ENCODE measurements at places on chromosomes 11 and 22.

DNA sequence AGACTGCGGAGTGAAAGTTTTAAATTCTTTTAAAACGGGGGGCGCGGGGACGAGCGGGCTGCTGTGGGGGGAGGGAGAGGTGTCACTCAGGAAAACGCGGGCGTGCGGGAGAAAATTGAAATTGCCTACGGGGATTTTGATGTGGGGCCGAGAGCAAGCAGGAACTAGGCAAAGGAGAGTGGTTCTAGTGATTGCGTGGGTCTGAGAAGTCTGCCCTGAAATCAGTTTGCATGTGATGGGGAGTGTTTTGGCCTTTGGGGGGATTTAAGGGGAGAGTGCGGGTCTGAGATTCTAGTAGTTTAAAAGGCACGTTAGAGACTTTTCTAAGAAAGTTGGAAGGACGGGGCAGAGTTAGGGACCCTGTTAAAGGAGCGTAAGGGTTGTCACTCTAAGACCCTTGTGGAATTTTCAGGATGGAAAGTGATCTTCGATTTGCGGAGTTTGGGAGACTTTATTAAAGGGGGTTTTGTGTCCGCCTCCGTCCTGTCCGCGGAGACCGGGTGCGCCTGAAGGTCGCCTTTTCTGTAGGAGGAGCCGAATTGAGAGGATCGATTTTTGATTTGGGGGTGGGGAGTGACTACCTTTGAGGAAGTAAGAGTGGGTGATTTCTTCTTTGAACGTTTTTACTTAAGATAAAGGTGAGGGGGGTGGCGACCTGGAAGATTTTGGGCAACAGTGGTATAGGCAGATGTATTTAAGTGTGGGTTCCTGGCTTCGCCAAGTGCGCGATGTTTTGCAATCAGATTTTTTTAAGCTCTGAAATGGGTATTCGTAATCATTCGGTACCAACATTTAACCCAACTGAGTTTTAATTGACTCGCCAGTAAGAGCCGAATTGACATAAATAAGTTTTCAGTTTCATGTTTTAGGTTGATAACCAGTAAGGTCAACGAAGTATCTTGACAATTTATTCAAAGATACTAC, 1.1 kb downstream of the EED start:
- no peak for DNase-seq

DNA sequence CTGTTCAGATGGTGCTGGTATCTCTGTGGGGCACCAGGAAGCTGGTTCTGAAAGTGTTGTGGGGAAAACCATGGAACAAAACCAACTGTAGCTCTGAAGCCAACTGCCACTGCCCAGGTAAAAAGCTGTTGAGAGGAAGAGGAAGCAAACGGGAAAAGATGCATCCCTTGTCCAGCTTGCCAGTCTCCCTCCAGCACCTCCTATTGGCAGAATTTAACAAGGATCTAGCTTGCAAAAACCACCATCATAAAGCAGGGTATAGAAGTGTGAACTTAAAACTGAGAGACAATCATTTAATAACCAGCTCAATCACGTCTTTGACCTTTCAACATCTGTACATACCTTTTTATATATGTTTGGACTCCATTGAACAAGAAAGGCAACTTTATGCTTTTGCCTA, 4.5 kb downstream of the PATE1 start:
- DNase-seq, result no peak

- no peak for DNase-seq
Measured at GRCh38 chr11:26319906-26320305, 12.0 kb upstream of the ANO3 start.

- no peak for DNase-seq
Measured at GRCh38 chr11:73139476-73140198, 2.5 kb downstream of the FCHSD2 start.

DNA sequence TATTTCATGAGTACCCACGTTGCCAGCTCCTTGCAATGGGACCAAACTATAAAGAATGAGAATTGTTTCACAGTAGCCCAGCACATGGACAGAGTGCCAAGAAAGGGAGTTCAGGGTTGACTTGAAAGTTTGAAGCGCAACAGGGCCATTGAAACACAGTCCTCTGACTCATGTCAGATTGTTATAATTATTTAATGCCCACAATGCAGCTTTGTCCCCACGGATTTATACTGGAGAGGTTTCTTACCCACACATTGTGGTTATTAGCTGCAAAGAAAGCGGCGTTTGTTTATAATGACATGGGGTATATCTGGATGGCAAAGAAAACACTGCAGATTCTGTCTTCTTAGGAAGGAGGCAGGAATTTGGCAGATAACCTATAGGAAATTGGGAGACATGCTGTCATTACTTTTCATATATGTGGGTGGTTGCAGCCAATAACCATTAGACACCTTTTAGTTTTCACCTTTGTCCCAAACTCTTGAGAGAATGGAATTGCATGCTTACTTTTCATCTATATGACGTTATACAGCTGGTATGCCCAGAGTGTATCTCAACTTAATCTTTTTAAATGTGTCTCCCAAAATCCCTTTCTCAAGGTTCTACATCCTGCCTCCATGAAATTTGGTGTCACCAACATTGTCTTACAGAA, 143.6 kb downstream of the TEAD1 start:
- DNase-seq, result no peak

DNA sequence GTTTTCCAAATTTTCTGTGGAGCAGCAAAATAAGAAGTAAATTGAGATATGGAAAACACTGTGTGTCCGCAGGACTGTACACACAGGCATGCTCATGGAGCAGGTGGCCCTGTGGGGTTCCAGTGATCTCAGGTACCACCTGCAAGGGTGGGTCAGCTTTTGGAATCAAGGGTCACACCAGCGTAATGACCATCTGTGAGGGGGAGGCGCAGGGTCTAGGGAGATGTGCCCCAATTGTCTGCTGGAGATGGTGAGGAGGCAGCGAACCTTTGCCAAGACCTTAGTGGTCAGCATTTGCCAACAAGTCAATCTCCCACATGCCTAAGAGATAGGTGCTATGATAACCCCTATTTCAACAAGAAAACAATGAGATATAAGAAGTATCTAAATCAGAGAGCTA, 49.4 kb downstream of the SHANK2 start:
- DNase-seq, result no peak

- DNase-seq, result no peak
Measured at GRCh38 chr11:110921742-110922521, 209.7 kb upstream of the ARHGAP20 start.

DNA sequence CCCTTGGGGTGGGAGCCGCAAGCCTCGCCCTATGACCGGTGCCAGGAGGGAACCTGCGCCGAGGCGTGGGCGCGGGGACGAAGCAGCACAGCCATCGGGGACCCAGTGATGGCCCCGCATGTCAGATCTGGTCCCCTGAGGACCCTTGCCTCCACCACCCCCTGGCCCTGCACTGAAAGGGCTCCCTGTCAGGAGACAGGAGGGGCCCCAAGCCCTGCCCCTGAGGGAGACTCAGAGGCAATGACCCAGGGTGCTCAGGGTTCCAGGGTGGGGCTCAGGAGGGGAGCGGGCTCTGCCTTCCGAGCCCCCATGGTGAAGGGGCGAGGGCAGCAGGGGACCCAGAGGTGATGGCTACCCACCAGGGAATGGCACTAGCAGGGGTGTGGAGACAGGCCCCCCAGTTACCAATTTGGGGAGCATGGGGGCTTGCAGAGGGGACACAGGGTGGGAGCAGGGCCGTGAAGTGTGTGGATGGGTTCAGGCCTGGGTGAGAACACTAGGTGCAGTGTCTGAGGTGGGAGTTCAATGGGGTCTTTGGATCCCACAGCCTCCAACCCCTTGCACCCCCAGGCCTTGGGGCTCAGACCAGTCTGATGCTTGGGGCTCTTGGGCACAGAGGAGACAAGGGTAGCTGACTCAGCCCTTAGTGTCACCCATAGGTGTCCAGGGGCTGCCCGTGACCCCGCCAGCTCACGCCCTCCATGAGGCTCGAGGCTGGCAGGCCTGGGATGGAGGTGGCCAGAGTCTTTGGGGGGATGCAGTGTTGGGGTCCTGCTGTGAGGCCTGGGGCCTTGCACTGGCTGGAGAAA, 499 bp downstream of the LRRC56 start:
- DNase-seq, result no peak

- DNase-seq, result no peak
Measured at GRCh38 chr22:32409977-32410376, 2.1 kb downstream of the RTCB start.

GRCh38 chr11:57786436-57786835, 24.8 kb downstream of the CTNND1 start:
- no peak for DNase-seq

DNA sequence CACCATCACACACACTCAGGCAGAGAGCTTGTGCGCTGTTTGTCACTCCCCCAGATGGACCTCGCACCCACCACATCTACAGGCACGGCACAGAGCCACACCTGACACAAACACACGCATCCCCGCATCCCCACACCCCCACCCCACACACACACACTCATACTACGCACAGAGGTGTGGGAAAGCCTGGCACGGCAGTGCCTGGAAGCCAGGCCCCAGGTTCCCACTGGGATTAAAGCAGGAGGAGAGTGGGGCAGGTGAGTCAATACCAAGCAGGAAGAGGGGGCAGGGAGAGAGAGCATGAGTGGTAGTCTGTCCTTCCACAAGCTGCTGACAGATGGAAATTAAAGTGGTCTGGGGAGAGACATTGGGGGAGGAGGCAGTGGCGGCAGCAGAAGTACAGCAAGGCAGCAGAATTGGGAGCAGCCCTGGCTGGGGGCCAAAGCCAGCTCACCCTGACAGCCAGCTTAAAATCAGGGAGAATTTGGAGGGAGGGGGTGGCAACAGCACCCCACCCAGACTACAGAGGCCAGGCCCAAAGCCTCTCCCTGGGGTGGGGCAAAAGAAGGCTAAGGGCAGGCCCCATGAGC, 20.7 kb downstream of the TNKS1BP1 start:
- DNase-seq, result no peak

Measured in stimulated activated CD8-positive, alpha-beta memory T cell treated with anti-CD3 and anti-CD28 coated beads, Interleukin-4, amount 100 ng/mL, for 4 hours (primary cell).